Stimulated activated CD4-positive, alpha-beta T cell treated with anti-CD3 and anti-CD28 coated beads, Interleukin-4, amount 100 ng/mL, for 24 hours (primary cell): ENCODE measurements at places on chromosomes 2 and 18.

DNA sequence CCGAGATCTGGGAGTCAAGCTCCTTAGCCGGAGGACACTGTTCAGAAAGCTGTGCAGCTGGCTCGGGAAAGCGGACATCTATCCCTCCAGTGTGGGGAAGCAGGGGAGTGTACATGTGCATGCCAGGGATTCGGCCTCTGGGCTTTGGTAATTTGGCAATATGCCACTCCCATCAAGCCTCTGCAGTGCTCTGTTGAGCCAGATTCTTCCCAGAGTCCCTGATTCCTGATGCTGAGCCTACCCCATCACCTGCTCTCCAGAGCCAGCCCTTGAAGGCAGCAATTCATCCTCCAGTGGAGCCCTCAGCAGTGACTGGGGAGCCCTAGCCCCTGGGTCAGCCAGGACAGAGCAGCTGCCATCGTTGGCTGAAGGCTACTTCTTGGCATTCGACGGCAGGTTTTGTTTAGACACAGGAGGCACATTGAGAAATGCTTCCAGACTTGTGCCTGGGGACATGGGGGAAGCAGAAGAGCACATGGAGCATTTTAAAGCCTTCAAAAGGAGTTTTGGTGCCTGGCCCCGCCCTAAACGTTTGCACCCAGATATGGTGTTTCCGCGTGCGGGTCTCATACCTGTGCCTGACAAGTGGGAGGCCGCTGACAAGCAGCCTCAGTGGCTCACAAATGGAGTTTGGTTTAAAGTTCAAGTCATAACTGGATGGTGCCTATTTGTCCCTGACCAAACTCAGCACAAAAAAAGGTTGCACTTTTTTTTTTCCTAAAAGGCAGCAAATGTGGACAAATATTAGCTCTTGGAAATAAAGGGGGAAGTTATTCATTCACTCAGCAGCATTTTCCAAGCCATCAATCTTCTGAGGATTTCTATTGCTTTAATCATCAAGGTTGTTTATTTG is 272.8 kb downstream of the CYRIA start:
- no peak for DNase-seq

DNA sequence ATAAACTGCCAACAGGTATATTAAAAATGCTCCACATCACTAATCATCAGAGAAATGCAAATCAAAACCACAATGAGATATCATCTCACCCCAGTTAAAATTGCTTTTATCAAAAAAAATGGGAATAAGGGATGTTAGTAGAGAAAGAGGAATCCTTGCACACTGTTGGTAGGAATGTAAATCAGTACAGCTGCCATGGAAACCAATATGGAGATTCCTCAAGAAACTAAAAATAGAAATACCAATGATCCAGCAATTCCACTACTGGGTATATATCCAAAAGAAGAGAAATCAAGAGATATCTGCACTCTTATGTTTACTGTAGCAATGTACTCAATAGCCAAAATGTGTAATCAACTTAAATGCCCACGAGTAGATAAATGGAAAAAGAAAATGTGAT is 40.6 kb downstream of the ZRANB3 start:
- DNase-seq, result no peak

GRCh38 chr2:234145057-234145456 is 94.6 kb downstream of the SPP2 start:
- DNase-seq, result no peak

- DNase-seq, result no peak
Observed at GRCh38 chr2:36801088-36801487, 104.6 kb downstream of the VIT start.

DNA sequence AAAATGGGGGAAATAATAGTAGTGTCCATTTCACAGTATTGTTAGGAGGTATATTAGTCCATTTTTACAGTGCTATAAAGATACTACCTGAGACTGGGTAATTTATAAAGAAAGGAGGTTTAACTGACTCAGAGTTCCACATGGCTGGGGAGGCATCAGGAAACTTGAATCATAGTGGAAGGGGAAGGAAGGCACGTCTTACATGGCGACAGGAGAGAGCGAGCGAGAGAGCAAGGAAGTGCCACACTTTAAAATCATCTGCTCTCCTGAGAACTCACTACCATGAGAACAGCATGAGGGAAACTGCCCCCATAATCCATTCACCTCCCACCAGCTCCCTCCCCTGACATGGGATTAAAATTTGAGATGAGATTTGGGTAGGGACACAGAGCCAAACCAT is 23.4 kb downstream of the MGAT5 start:
- no peak for DNase-seq

DNA sequence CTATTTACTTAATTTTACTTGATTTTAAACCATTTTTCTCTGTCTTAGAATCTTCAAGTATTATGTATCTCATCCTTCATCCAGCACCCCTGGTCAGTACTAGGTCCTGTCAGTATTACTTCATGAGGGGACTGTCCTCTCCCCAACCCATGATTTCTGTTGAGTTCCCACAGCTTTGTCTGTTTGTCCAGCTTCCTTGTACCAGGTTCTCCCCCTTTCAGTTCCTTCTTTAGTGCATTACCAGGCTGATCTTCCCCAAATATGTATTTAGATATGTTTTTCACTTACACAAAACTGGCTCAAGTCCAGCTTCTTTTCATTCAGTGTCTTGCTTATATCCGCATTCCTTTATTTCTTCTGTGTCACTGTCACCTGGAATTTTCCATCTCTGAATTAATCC is 13.8 kb upstream of the TTC27 start:
- no peak for DNase-seq
